ENCODE measurements at places on chromosomes 4 and X. TPM values are rescaled to one million over a fixed set of nuclear protein-coding genes. Genes with fewer than 3 reads are reported as not detected.

NXF2B gene
- total RNA-seq: not detected

DNA sequence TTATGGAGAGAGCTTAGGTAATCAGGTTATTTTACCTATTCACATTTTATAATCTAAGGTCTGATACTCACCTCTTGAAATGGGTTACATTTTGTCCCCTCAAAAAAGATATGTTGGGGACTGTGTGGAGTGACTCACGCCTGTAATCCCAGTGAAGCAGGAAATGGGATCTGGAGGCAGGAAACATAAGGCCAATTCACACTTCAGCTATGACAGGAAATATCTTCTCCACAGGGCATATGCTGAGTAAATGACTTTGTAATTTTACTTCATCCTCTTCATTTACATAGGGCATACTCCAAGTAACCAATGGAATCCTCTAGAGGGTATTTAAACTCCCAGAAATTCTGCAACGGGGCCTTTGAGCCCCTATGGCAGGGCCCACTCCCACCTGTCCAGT, 54.8 kb upstream of the ZMAT1 start:
- no peak for DNase-seq

GRCh38 chr4:175671491-175671934, 140.6 kb downstream of the GPM6A start:
- no peak for DNase-seq

DNA sequence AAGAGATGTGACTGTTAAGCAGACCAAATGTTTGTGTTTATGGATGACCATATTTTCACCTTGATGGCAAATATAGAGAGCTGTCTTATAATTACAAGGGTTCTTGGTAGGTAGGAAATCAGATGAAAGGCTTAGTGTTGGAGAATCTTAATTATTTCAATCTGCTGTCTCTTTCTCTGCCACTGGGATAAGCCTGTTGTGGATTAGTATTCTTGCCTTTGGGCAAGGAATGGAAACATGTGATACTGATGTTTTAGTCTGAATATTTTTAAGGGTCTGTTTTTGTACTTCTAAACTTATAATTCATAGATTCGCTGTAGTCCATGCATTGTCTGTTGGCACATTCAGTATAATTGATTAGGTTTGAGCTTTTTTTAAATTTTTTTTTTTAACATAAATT, 23.7 kb upstream of the NUDT6 start:
- no peak for DNase-seq

DNA sequence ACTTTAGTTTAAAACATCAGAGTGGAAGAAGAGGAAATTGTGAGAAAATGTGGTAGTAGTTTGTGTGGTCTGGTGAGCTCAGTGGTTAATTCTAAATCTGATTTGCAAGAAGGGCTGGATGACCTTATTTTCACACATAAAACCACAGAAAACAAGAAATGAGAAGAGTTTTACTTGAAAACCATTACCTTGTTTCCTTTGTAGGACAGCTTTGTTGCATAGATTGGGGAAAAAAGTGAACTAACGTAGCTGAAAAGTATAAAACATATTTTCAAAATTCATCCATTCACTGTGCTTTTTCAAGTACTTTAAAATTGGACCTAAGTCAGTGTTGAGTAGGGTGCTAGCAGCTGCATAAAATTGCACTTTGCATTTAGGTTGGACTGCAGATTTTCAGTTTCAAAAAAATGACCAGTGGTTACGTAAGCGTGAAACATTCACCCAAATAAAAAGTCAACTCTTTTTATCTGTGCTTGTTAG, 211.3 kb downstream of the ARHGAP10 start:
- DNase-seq: no peak

- no peak for DNase-seq
Measured at GRCh38 chrX:118523920-118524319, 28.3 kb downstream of the DOCK11 start.

DNA sequence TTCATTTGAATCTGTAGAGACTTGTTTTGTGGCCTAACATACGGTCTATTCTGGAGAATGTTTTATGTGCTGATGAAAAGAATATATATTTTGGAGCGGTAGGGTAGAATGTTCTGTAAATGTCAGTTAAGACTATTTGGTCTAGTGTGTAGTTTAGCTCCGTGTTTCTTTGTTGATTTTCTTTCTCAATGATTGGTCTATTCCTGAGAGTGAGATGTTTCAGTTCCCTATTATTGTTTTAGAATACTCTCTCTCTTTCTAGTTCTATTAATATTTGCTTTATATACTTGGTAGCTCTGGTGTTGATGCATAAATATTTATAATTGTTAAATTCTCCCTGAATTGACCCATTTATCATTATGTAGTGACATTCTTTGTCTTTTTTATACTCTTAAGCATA, 236.5 kb downstream of the GLUD2 start:
- no peak for DNase-seq

GRCh38 chr4:102036016-102036415, 245.5 kb downstream of the BANK1 start:
- DNase-seq: no peak

- DNase-seq: no peak
Measured at GRCh38 chr4:127975121-127975770, 10.0 kb downstream of the ABHD18 start.

DNA sequence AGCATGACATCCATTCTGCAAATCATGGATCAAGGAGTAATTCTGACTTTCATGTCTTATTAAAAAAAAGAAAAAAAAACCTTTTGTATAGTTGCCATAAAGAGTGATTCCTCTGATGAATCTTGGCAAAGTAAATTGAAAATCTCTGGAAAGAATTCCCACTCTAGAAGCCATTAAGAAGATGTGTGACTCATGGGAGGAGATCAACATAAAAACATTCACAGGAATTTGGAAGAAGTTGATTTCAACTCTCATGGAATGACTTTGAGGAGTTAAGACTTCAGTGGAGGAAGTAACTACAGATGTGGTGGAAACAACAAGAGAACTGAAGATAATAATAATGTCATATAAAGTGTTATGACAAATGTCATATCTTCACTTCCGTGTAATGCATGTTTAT, 204.2 kb downstream of the PABPC4L start:
- DNase-seq: no peak

Data from activated naive CD8-positive, alpha-beta T cell treated with anti-CD3 and anti-CD28 coated beads, Interleukin-2, amount 10 ng/mL, durations not matched to agents 7 days and 5 days (primary cell).